CD4-positive, alpha-beta T cell treated with Interleukin-2 at 100 ng/mL for 4 hours (primary cell): ENCODE measurements at places on chromosomes 3 and 15.

DNA sequence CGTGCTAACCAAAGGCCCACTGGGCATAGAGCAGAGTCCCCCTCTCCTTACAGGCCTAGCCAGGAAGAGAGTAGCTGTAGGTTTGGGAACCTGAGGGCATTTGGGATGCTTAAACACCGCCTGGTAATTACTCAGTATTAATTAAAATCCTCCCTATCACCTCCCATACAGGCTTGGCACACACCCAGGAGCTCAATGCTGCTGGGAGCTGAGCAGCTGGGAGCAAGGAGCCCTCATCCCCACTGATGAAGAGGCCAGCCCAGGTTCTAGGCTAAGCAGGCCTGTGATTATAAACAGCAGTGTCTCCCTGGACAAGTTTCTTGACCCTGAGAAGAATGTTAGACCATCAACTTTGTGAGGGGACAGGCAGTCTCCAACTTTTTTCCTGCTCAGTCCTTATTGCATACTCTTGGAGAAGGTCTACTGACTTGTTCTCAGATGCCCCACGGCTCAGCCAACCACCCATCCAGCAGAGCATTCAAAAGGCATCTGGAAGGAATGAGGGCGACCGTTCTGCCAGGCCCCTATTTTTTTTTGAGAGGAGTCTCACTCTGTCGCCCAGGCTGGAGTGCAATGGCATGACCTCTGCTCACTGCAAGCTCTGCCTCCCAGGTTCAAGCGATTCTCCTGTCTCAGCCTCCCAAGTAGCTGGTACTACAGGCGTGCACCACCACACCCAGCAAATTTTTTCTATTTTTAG is 1.3 kb upstream of the PRKAR2A start:
- DNase-seq, result no peak

- no peak for DNase-seq
Observed at GRCh38 chr3:195803289-195803908, 8.3 kb downstream of the MUC4 start.

GRCh38 chr3:22731901-22732300 is 471.2 kb upstream of the UBE2E2 start:
- DNase-seq, result no peak

DNA sequence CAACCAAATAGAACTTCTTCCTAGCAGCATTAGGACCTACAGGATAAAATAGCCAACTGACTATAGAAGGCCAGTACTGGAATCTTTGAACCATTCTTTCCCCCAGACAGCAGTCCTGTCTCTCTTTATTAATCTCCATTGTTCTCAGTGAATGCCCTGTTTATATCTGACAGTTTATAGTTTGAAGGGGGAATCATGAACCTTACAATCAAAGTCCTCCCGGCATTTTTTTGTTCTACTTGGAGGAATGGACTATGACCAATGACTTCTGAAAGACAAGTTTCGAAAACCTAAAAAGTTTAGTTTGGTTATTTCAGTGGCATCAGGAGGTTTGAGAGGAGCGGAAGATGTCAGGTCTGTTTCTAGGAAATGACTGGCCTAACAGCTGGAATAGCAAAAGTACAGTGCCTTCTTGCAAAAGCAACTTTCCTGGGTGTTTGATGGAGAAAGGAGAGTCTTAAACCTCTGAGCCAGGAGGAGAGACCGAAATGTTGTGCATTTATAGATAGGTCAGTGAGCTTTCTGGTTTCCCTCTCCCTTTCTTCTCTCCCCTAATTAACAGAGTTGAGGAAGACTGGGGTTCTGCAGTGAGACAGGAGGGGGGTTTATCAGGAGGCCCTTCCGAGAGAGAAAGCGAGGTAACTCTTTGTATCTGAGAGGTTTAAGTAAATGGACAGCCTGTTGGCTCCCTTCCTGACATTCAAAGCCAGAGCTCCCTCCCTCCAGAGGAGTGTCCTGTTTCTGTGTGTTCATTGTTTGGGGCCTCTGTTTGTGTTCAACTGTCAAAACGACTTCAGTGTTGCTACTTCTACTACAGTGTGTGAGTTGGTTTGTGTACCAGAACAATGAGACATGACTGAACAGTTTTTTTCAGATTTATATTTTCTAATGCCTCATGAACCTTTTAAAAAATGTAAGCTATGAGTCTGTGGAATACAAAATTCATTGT is 383.0 kb upstream of the RARB start:
- DNase-seq, result no peak

- no peak for DNase-seq
Observed at GRCh38 chr15:92068121-92068520, 214.6 kb downstream of the SLCO3A1 start.

GRCh38 chr3:72274493-72275330 is 489.8 kb upstream of the PROK2 start:
- DNase-seq, result peak; percentile 15
